ENCODE measurements at places on chromosomes 7 and 10.
A peak's percentile ranks its signal among the peaks of the same experiment; 100 is the strongest.

DNA sequence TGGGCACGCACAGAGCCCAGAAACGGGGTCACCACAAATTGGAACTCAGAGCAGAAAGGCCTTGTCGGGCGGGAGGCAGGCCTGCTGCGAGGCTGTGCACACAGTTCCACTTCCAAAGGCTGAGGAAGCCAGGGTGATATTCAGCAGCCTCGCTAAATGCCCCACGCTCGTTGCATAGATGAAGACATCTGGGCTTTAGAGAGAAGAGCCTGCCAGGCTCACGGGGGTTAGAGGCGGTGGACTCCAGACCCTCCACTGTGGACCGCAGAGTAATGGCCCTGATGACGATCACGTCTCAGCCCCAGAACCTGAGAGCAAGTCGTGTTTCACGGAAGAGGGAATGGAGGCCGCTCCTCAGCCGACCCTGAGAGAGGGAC lies 104.2 kb downstream of the DNAJB6 start:
- no peak for DNase-seq

DNA sequence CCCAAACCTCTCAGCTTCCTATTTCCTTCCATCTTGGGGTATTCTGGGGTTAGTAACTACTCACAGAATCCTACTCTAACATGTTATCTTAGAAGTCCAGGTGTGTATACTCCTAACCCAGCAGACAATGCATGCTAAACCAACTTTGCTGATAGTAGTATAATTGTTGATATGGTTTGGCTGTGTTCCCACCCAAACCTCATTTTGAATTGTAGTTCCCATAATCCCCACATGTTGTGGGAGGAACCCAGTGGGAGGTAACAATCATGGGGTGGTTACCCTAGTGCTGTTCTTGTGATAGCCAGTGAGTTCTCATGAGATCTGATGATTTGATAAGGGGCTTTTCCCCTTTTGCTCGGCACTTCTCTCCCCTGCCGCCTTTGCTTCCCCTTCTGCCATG lies 135.1 kb downstream of the CHRM2 start:
- no peak for DNase-seq

GRCh38 chr7:7737674-7738073 lies 19.3 kb upstream of the RPA3 start:
- DNase-seq: no peak

- no peak for DNase-seq
Measured at GRCh38 chr7:35379481-35379880, 125.6 kb upstream of the TBX20 start.

DNA sequence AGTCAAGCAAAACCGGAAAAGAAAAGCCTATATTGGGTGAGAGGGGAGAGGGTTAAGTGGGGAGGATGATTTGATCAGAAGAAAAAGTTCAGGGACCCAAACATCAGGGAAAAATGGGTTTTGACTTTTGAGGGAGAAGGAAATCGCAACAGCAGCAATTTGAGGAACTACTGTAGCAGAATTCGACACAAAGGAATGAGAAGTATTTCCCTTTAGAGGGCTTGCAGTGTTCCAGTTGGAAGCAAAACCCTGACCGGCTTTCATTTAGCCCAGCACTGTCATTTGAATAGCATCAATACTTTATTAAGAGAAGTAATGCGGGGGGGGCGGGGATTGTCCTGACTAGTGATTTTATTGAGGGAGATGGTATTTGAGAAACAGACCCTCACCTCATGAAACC lies 37.2 kb upstream of the GATA3 start:
- DNase-seq: no peak

DNA sequence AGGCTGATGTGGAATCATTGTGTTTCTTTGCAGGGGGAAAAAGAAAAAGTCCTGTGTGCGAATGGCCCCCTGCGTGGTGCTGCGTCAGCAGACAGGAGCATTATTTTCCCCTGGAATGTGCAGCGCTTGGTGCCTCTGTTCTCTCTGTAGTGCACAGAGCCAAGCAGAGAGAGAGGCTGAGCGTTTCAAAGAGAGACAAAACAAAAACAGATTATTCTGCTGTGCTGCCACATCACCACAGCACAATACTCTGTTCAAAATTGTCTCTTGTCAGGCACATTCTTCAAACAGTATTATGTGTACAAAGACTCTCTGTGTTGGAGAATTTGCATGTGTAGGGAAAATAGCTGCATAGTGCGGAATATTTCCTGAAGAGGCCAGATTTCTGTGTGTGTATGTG lies 609.0 kb downstream of the SDK1 start:
- peak; percentile 88 for DNase-seq

DNA sequence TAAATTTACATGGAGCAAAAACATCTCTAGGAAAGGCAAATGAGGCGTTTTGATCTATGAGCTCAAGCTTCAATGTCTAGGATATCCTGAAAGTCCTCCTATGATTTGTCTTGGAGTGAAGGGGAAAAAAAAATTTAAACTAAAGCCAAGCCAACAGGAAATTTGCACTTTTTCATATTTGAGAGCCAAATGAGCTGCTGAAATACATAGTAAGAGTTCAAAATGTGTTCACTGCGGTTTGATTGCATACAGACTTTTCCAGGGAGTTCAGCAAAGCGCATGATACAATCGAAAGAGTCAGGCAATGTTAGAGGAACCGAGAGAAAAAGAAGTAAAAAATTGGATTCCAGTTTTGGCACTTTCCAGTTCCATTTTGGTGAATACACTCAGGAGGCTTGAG lies 633.4 kb upstream of the MGMT start:
- no peak for DNase-seq

- no peak for DNase-seq
Measured at GRCh38 chr10:30675791-30676718, 46.5 kb upstream of the LYZL2 start.

- no peak for DNase-seq
Measured at GRCh38 chr10:77513781-77514331, 123.8 kb downstream of the KCNMA1 start.

- no peak for DNase-seq
Measured at GRCh38 chr7:6551016-6551511, at the start of gene GRID2IP. TSS of gene GRID2IP (minus strand) at chr7:6551461. CDS start at chr7:6551436, 25 bp downstream.

DNA sequence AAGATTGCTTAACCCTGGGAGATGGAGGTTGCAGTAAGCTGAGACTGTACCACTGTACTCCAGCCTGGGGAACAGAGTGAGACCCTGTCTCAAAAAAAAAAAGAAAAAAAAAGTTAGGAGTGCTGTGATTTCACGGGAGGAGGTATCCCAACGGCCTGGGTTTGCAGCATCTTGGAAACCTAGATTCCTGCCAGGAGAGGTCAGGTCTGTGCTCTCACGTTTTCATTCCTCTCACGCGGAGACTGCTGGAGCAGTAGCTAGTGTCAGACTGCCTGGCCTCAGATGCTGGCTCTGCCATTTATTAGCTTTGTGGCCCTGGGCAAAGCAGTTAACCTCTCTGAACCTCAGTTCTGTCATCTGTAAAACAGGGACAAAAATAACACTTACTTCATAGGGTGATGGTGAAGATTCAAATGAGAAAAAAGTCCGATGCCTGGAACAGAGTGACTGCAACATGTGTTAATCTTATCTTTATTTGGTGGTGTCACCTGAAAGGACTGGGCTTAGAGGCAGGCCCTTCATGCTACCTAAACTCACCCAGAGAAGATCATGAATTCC lies 94.9 kb downstream of the GAD2 start:
- DNase-seq: no peak

DNA sequence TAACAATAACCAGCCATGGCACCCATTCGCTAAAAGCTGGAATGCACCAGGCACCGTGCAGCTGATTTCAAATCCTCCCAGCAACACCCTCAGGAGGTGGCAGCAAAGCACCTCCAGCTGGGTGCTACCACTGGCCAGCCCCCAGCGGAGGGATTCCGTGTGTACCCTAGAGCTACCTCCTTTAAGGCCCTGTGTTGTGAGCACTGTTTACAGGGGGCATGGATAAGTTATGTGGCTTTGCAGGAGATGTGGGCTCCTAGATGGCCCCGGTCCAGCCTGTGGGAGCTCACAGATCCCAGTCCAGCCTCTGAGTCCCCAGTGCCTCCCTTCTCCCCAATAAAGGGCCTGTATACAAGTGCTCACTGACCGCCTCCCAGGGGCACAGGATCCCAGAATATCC lies 27.1 kb downstream of the TNRC18 start:
- no peak for DNase-seq

- no peak for DNase-seq
Measured at GRCh38 chr10:46557319-46558121, 1.1 kb upstream of the GPRIN2 start.

- no peak for DNase-seq
Measured at GRCh38 chr10:89625041-89625765, 19.8 kb downstream of the PANK1 start.

DNA sequence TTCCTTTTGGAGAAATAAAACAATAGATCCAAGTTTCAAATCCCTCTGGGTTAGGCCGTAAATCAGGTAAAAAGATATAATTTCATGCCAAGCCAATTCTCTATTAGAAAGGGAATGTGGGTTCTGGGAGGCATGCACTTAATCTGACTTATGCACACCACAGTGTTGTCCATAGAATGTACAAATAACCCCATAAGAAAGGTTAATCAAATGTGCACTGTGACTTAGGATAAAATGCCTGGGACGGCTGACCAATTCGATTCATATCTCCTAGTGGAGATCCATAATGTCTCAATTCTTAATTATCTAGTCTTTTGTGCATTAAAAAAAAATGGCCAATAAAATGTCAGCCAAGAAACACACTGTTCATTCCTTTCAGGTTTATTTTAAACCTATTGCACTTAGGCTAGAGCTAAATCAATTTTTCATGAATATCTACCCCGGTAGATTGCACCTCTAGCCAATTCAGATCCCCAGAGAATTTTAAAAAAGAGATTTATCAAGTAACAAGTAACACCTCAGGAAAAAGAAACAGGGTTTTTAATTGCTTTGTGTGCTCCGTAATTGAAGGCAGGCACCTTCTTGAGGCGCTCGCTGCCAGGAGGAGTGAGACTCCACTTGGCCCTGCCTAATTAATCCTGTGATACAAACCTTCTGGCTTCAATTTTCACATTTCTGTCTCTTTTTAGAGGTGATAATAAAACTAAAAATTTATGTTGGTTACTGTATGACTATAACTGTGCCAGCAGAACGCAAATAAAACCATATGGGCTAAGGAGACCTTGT lies 265.1 kb downstream of the ETV1 start:
- no peak for DNase-seq

DNA sequence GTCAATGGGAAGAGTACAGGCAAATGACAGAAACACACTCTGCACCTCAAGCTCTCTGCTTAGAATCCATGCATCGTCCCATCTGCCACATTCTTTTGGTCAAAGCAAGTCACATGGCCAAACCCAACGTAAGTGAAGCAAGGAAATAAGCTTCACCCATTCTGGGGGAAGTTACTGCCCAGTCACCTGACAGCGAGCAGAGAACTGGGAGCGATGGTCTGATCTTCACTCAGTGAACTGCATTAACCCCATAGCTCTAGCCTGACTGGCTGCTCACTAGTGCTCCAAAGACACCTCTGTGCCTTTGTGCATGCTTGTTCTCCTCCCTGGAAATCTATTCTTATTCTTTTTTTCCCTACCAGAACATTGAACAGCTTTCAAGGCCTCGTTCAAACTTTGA lies 89.9 kb downstream of the APBB1IP start:
- DNase-seq: no peak

DNA sequence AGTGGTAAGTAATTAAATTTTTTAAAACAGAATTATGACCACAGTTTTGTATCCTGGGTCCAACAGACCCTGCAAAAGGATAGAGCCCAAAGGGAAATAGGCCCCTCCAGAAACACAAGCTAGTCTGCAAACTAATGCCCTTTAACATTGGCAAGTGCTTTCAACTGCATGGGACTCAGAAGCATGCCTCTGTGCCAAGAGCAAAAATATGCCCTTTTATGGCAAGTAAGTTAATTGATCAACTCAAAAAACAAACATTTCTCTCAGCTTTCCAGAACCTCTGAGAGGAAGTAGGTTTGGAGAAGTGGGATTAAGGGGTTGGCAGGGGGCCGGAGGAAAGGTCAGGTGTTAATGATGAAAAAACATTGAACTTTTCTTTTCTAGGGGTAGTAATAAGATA lies 186.6 kb upstream of the PRSS1 start:
- DNase-seq: no peak

GRCh38 chr7:114151777-114152176 lies 233.0 kb upstream of the PPP1R3A start:
- no peak for DNase-seq

DNA sequence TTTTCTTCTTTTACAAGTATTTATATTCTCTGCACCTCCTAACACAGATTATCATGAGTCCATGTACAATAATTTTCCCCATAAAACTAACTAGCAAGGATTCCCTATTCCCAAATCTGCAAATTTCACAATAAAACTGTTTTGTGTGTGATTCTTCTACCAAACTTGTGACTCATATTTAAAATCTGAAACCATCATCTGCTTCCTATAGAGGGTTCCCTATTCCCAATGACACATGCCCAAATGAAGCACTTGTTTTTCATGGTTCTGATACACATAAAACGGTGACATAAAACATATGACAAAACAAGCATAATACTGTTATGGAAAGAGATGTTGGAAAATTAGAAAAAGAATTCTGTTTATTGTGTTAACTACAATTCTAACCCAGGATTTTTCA lies 657.6 kb downstream of the PARD3 start:
- no peak for DNase-seq

- no peak for DNase-seq
Measured at GRCh38 chr10:49187950-49188761, at the start of gene TMEM273. TSS of gene TMEM273 (minus strand) at chr10:49188391. CDS start at chr10:49188336, 55 bp downstream.

DNA sequence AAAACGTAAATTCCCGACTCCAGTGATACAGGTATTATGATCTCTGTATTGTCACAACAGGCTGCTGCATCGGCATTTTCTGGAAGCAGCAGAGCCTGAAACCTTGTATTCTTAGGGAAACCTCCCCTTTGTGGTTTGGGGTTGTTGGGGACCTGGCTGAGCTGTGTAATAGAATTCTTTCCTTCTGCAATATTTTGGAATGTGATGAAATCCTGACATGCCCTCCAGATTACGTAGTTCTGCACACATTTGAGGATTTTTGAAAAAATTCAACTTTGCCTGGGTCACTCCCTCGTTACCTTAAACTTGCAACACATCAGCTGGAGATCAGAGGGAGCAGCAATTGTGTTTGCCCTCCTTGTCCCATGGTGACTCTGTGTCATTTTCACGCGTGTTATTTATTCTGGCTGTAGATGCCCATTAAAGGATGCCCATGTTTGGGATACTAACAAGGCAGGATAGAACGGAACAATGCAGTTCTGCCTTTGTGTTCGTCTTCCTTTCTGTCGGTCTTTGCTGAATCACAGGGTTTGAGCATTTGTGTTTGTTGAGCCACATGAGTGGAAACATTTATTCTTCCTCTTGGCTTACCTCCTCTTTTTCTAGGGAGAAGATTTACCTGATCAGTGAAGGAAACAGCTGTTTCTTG lies 181.7 kb downstream of the TCF7L2 start:
- DNase-seq: no peak

DNA sequence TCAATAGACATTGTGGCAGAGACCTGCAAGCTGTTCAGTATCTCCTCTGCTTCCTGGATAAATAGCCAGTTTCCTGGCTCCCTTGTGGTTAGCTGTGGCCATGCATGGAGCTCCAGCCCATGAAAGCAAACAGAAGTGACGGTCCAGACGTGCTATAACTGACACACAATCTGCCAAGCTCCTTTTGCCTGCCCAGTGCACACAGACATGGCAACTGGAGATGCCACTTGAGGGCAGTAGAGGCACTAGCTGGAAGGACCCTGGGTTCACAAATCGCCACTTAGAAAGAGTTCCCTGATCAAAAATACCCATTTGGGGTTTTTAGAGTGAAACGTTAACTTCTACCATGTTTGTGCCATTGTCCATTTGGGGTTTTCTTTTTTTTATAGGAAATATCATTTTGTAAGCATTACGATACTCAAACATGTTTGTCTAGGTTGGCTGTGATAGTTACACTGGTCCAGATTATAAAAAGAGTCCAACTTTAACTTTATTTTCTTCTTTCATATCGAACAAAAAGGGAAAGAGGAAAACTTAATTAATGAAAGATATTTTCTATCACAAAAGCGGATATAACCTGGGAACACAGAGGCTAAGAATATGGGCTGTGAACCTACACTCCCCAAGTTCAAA lies 31.3 kb downstream of the KIN start:
- DNase-seq: no peak

All from NCI-H1048 (cell line).